ENCODE measurements at places on chromosomes 12 and 14.

GRCh38 chr12:106769546-106769945, 4.9 kb upstream of the RIC8B start:
- DNase-seq: no peak

DNA sequence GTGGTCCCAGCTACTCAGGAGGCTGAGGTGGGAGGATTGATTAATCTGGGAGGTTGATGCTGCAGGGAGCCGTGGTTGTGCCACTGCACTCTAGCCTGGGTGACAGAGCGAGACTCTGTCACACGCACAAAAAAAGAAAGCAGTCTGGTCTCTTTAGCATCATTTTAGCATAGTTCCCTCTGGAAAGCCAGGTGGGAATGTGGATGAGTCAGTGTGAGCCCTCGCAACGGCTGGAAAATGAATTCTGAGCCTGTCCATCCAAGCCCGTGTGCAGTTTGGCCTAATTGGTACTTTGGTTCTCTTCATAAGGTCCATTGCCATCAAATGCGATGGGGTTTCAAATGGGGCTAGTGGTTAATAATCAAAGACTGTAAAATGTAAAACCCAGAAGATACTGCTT, 2.4 kb downstream of the MYL2 start:
- DNase-seq: no peak

- no peak for DNase-seq
Measured at GRCh38 chr14:99698642-99699041, 14.5 kb downstream of the CYP46A1 start.

DNA sequence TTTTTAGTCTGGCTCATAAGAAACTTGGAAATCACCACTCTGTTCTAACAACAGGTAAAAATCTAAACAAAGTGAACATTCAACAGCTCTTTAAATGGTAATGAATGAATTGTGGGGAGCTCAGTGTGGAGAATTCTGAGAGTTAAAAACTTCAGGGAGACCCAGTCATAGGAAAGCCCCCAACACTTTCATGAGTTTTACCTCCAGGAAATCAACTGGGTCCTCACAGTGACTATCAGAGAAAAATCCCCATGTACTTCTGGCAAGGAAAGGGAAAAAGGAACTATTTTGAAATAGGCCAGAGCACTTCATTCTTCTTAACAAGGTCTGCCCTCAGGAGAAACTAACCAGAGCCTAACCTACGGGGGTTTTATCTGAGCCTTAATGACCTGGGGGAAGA, 134.7 kb downstream of the CMAS start:
- no peak for DNase-seq

DNA sequence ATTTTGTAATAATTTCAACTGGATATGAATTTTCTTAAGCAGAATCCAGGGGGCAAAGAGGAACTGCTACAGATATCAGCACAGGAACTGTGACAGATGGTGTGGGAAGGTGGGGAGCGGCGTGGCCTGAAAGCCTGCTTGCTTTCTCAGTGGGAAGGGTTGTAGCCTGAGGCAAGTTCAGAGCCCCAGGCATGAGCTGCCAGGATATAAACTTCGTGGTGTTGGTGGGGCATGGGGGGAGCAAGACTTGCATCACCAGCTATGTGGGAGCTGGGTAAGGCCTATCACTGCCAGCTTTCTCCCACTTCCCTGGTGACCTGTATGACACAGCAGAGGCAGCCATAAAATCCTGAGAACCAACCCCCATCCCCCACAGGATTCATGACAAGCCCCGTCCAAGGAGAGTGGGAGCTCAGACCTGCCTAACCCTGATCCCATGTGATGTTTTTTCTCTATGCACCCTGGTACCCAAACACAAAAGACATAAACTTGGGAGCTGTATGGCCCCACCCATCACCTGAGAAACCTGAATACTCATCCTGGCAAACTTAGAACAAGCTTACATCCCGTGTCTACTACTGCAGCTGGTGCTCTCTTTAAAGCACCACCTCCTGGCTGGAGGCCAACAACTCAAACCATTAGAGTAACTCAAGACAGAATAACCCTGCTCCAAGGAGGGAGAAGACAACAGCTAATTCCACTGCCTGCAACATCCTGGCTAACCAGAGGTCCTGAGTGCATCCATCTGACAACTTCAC, 16.5 kb downstream of the CLEC1A start:
- DNase-seq: no peak

DNA sequence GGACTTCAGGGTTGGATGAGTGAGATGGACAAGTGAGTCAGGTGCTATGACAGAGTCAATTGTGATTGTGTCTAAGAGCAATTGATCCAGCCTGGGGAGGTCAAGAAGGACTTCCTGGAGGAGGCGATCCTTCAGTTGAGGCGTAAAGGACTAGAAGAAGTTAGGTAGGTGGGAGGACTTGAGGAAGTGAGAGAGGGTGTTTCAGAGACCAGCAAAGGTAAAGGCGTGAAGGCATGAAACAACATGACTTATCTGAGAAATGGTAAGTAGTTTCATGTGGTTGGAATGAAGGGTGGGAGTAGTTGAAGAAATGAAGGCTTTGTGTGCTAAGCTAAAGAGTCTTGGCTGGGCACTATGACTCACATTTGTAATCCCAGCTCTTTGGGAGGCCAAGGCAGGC, 48.9 kb upstream of the PPP1CC start:
- DNase-seq: no peak

GRCh38 chr14:65599375-65599774, 186.8 kb downstream of the FUT8 start:
- DNase-seq: no peak

DNA sequence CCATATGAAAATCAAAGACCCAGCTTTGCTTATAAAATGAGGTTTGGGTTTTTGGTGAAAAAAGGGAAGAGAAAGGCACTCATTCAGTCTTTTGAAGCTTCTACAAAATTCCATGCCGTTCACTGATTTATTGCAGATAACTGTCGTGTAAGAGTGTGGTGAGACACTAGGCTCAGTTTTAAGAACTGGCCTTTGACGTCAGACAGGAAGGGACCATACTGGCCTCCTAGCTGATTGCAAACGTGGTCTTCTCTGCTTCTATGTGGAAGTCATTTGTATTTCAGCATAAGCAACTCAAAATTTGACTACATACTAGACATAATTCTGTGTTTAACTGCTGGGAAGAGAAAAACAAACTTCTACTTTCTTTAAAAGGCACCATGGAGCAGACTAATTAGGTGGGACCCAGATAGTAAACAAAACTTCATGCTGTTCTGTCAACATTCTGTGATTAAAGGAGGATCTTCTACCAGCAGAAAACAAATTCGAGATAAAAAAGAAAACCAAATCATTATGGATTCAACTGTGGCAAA, 168.7 kb downstream of the TTC7B start:
- no peak for DNase-seq

DNA sequence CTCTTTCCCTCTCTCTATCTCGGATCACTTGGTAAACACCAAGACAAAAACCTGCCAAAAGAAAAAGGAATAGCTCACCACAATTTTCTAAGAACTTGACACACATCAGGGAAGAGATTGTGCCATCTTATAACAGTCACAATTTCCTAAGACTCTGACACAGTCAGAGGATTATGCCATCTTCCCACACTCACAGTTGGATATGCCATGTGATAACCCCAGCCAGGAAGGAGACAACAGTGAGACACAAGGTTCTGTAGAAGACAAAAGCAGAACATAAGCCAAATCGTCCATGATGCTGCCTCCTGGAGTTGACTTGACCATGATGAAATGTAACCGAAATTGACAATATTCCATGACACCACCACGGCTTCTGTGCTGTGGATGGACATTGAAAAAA, 2.8 kb upstream of the CLEC9A start:
- no peak for DNase-seq

DNA sequence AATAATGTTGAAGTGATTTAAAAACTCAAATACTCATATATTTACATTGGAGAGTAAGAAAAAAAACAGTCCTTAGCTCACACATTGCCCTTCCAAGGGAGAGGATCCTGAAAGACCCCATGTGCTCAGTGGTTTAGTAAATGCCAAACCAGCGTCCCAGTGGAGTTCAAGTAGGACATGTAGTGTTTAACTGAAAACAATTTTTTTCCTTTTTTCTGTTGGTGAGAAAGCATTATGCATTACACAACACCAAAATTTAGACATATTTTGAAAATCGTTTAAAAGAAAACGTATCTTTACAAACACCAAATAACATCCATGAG, 33.6 kb downstream of the UBR7 start:
- no peak for DNase-seq

- DNase-seq: no peak
Measured at GRCh38 chr14:70847406-70848090, 38.2 kb upstream of the MAP3K9 start.

DNA sequence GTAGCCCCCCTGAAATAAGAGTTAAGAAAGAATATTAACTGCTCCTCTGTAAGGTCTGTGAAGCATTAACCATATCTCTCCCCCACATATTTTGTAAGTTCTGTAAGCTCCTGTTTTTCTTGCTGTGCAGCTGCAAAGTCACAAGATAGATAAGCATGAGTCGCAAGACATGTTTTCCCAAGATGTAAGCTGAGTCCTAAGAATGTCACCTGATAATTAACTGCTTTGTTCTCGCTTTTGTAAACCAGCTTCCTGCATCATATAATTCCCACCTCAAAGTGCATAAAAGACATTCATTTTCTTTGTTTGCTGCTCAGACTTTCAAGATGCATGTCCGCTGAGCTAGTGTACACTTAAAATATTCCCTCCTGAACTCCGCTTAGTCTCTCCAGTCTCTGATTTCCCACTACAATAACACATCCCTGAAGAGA, 27.0 kb upstream of the PHC1 start:
- DNase-seq: no peak

All from activated CD4-positive, alpha-beta T cell treated with anti-CD3 and anti-CD28 coated beads for 48 hours (primary cell).